HT-29 (cell line): ENCODE measurements at places on chromosomes 1 and 21. TPM values are rescaled to one million over a fixed set of nuclear protein-coding genes. Genes with fewer than 3 reads are reported as not detected.

The NTNG1 gene
- not detected in 2 replicates for total RNA-seq

The GOLPH3L gene
- total RNA-seq = 4.9 and 7.7 TPM in 2 replicates

The HENMT1 gene
- 15.1 and 15.2 TPM in 2 replicates for total RNA-seq

The PYHIN1 gene
- not detected in 2 replicates for total RNA-seq

The ECE1 gene
- 71.6 and 77.6 TPM in 2 replicates for total RNA-seq

The CD164L2 gene
- total RNA-seq = not detected in 2 replicates

The PRR9 gene
- not detected in 2 replicates for total RNA-seq

The FAM131C gene
- total RNA-seq = 0.34 and 0.43 TPM in 2 replicates

The C1orf35 gene
- 30.3 and 38.4 TPM in 2 replicates for total RNA-seq

DNA sequence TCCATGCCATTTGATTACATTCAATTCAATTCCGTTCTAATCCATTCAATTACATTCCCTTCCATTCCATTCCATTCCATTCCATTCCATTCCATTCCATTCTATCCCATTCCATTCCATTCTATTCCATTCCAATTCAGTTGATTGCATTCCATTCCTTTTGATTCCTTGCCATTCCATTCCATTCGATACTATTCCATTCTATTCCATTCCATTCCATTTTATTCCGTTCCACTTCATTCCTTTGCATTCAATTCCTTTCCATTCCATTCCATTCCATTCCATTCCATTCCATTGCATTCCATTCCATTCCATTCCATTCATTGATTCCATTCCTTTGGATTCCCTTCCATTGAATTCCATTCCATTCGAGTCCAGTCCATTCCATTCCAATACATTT is 2574.0 kb upstream of the TPTE start:
- DNase-seq = no peak

DNA sequence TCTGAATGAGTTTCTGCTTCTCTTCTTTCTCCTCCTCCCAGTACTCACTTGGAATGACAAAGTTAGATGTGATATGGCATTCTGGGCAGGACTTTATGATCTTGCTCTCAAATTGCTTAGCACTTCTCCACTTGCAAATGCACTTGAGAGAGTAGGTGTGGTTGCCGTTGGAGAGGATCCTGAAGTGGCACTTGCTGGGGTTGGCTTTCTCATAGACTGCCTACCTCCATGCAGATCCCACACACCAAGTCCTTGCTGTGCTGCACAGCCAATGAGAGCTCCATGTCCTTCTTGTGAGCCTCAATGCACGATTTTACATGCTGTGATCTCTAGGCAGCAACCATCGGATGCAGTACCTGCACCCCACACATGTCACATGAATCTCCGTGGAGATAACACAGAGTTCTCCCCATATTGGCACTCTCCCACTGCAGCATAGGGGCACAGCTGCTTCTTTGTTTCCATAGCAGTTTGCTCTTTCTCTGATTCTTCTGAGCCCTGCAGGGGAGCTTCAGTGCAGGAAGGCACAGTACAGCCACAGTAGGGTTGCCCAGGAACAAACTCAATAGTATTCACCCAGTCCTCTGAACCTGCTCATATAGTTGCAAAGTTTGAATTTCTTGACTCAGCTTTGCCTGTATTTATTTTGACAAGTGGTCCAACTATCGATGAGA is 45.2 kb downstream of the ZNF691 start:
- no peak for DNase-seq

DNA sequence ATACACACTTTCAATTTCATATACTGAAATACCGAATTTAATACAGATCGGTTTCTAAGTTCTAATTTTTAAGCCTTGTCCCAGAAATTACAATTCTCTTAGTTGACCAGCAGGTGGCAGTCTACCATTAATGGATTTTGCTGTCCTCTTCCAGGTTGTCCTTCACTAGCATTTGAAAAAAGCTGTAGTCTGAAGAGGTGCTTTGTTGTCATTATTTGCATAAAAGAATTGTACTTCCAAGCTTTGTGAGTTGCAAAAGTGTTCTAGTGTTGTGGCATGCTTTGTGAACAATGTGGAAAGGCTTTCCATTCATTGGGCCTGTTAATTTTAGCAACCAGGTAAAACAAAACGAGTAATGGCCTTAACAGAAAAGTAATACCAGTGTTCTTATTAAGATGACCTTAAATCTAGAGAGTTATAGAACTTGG is 193.6 kb downstream of the RPS6KC1 start:
- DNase-seq = peak; percentile 77

DNA sequence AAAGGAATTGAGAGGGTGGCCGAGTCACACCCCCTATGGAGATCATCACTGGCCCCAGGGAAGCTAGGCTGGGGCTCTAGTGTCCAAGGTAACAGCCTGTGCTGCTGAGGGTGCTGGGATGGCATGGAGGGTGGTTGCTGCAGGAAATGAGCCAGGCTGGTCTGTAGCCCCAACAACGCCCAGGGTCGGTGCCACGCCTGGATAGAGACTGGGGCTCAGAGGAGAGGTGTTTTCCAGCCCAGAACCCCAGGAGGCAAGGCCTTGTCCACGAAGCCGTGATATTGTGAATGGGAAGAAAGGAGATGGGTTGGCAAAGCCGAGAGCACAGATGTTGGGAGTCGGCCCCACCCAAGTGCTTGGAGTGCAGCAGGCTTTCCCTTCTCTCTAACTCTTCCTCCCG is 68.9 kb upstream of the ACTRT2 start:
- DNase-seq = no peak

GRCh38 chr1:116722016-116722838 is 32.0 kb upstream of the CD2 start:
- peak; percentile 21 for DNase-seq

DNA sequence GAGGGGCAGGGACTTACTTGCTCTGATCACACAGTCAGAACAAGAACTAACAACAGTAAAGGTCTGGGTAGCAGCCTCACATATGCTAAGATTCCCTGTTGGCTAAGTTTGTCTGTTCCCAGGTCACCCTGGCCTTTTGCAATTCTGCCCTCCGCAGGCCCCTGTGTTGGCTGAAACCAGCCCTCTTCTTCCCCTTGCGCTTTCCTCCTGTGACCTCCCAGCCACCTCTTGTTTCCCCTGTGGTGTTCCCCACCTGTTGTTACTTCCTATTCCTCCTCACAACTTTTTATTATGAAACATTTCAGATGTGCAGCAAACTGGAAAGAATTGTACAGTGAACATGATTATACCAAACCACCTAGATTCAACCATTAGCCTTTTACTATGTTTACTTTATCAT is 23.4 kb downstream of the MAPKAPK2 start:
- no peak for DNase-seq

DNA sequence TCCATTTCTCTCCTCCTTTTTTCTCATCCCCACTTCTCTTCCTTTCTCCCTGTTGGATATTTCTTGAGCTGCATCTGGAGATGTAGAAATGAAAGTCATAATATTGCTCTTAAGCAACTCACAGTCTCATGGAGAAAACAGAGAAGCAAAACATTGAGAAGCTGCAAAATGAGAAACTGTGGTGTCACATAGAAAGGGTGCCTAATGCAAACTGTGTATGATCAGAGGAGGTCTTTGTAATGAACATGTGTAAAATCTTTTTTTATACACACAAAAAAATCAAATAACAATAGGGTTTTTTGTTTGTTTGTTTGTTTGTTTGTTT is 11.8 kb upstream of the SLAMF7 start:
- DNase-seq = no peak

GRCh38 chr1:24074817-24075589 is 36.9 kb downstream of the MYOM3 start:
- DNase-seq = peak; percentile 31

DNA sequence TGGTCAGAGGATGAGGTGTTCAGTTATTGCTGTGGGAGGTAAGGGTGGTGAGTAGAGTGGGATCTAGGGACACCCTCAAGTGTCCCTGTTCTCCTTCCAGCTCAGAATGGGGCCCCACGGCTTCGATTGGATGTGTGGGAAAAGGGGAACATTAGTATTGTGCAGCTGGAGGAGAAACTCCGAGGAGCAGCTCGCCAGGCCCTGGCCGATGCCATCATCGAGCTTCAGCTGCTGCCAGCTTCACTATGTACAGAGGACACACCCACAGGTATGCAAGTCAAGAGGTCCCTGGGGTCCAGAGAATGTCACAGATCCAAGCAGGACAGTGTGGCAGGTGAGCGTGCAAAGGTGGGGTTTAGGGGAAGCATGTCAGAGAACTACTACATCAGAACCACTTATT is 13.9 kb downstream of the HYI start:
- no peak for DNase-seq

- DNase-seq = no peak
Observed at GRCh38 chr1:87905651-87906050, 577.0 kb downstream of the LMO4 start.

- no peak for DNase-seq
Observed at GRCh38 chr1:185008838-185009237, 34.5 kb upstream of the NIBAN1 start.

GRCh38 chr21:31576428-31576827 is 83.1 kb upstream of the SOD1 start:
- no peak for DNase-seq

DNA sequence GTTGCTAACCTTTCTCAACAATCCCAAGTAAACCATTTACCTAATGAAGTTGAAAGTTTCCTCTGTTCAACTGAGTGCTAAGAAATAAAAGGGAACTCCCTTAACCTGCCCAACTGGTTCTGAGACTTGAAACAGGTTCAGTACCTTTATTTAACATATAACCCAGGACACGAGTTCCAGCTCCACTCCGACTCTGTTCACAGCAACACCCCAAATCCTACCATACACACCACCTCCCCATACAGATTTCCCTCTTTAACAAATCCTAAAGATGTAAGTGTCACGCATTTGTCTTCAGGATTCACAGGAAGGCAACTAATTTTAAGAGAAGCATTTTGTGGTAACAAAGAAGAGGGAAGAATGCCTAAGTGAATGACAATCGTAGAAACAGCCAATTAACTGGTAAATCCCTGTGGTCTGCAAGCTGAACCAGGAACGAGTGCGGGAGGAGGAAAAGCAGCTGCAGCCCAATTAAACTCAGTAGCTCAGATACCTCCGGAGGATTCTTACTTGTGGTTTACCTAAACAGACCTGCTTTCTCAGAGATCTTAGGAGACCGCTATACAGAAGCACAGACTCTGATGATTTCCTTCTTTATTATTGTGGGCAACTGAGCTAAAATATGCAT is 134.5 kb upstream of the MAGI3 start:
- peak; percentile 95 for DNase-seq

GRCh38 chr1:33255347-33256220 is 708 bp upstream of the ZNF362 start:
- peak; percentile 44 for DNase-seq

DNA sequence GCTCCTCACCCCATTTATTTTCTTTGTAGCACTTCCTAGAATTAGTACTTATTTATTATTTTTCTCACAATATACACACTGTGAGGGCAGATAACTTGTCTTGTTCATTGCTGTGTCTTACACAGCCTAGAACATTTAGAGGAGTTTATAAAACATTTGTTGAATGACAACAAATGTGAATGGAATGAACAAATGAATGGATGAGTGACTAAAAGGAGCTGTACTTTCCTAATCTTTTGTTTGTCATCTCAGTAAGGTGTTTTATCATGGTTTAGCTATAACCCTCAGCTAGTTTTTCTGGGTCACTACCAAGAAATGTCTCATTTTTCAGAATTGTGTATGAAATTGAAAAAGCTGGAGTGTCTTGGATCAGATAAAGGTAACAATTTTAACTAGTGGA is 239.3 kb upstream of the KCNK2 start:
- DNase-seq = no peak

- DNase-seq = no peak
Observed at GRCh38 chr1:21544095-21544494, 34.9 kb downstream of the ALPL start.

- DNase-seq = no peak
Observed at GRCh38 chr1:230375780-230376179, 50.4 kb downstream of the PGBD5 start.
